ENCODE measurements at places on chromosomes 1 and 21.

DNA sequence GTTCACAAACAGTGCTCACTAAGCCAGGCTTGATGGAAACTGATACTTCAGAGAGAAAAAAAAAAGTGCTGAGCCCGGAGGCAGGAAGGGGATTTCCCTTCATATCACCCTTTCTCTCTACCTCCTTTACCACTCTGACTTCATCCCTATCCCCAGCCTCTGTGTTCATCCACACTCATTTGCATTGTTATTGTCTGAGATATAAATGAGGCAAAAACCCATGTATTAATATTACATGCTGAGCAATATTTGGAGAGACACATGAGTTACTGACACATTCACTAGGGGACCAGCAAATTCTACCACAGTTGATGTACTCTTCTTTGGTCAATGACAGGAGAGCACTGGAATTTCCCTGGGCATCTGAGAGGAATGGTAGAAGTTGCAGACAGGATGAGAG lies 175.8 kb downstream of the TNFSF18 start:
- no peak for DNase-seq

- DNase-seq = no peak
These were observed 6.1 kb upstream of the SFN start for GRCh38 chr1:26856604-26857469.

DNA sequence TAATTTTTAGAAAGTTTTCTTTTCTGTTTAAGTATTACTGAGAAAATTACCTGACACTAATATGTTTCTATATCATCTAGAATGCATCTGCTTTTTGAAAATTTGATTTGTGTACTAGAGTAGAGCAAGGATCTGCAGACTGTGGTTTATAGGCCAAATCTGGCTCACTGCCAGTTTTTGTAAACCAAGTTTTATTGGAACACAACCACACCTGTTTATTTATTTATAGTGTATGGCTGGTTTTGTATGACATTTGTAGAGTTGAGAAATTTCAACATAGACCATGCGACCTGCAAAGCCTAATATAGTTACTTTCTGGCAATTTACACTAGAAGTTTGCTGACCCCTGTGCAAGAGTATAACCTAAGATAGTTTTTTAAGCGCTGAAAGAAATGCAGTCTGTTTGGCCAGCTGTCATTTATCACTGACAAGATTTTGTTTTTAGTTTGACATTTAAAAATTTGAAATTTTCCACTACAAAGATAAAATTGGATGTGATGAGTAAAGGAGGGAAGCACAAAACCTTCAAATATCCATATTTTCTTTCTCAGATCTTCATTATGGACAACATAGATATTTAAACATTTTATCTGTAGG lies 36.1 kb upstream of the CACYBP start:
- no peak for DNase-seq

GRCh38 chr1:51314974-51315373 lies 15.4 kb downstream of the TTC39A start:
- no peak for DNase-seq

DNA sequence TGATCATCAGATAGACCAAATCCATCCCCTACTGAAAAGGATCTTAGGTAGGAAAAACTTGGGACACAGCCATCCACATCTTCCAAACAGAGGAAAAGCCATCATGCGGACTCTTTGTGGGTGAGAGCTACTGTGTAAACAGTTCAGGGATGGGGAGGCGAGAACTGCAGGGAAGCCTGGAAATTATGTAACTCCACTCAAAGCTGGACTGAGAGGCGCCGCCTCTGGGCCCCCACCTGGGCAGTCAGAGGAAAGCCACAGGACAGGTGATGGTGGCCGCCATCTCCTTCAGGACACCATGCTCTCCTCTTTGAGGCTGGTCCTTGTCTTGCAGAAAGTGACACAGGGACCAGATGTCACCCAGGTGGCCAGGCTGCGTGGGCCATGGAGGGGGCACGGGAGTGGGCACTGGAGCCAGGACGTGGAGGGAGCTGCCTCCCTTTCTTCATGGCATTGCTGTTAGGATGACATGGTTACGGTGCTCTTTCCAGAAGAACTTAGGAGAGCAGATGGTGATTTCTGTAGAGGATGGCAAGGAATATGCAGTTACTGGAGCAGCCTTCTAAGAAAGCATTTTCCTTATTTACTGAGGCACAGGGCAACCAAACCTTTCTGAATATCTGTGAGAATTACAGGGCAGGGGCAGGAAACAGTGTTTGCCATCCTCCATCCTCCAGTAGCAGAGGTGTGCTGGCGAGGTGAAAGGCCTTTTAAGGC lies 32.0 kb upstream of the TDRD10 start:
- no peak for DNase-seq

DNA sequence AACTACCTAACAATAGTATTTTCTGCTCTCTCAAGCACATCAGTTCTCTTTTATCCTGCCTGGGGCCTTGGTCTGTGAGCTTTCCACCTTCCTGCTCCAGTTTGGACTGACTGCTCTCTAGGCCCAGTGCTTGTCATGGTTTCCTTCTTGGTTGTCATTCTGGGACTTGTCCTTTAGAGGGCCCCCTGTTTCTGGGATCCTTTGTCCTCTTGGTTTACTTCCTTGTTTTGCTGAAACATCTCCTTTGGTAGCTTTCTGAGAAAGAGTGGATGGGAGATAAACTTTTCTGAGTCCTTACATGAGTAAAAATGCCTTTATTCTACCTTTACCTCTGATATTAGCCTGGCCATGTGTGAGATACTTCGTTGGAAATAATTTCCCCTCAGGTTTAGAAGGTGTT lies 4.7 kb downstream of the SLC1A7 start:
- DNase-seq = no peak

DNA sequence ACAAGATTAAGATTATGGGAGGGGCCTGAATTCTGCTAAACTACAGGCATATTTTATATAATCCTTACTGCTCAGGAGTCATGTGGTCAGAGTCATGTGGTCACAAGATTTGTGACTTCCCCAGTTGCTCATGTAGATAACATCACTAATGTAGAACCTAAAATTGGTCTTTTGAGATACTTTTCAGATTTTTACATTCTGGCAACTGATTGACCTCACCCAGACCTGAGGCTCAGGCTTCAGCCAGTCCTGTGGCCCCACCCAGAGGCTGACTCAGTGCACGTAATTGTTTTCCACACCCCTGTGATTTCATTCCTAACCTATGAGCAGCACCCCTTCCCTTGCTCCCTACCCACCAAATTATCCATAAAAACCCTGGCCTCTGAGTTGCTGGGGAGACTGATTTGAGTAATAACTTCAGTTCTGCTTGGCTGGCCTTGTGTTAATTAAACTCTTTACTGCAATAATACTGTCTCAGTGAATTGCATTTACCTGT lies 41.7 kb upstream of the ZNF326 start:
- no peak for DNase-seq

GRCh38 chr1:242468784-242469183 lies 55.7 kb downstream of the PLD5 start:
- no peak for DNase-seq

DNA sequence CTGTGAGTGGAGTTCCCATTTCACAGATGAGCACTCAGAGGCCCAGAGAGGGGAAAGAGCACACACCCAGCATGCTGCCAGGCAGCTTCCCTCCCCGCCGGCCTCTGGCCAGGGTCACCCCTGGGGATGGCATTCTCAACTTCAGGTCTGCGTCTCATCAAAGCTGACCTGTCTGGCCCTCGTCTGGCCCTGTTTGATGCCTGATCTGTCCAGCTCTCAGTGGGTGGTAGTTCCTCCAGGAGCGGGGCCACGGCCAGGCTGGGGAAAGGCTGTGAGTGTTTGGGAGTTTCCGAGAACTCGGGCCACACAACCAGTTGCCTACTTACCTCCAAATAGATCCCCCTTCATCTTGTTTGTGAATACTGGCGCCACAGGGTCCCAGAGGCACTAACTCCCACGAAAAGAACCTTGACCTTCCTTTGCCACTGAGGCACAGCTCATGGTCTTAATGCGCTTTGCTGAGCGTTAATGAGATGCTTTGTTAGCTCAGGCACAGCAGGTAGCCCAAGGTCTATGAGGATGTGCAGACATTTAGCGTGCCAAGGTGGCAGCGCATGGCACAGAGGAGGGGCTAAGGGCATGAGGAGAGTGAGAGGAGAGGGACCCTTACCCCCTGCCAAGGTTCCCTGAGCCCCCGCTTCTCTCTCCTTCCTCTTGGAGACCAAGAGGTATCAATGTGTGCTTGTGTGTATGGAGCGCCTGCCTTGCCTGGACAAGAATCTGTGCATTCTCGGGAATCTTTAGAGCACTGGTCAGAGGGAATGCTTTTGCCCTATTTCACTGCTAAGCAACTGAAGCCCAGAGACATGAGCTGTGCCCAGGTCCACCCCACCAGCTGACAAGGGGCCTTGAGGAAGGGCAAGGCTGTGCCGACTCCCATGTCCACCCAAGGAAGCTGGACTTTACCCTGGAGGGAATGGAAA lies 61.2 kb downstream of the DISP3 start:
- DNase-seq = no peak

DNA sequence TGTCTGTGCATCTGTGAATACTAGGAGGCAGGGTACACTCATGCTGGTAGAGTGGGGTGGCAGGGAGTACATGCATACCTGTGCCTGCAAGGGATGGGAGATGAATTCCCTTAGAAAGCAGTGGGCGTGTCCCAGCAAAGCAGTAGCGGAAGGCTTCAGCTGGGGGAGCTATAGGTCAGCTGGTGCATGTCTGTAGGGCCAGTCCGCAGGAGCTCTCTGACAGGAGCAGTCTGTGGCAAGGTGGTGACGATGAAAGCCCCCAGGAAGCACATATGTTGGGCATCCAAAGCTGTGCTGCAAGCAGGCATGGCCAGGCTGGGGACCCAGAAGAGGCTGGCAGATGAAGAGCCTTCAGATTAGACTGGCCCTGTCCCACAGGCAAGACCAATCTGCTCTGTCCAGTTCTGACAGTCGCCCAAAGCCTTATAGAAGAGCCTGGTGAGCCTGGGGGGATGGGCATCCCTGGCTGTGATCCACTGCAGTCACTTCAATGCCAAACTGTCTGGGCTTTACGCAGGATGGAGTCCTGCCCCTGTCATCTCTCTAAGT lies 1.8 kb upstream of the OR2M4 start:
- no peak for DNase-seq

- DNase-seq = no peak
These were observed 173.3 kb downstream of the CAMTA1 start for GRCh38 chr1:6958407-6959030.

DNA sequence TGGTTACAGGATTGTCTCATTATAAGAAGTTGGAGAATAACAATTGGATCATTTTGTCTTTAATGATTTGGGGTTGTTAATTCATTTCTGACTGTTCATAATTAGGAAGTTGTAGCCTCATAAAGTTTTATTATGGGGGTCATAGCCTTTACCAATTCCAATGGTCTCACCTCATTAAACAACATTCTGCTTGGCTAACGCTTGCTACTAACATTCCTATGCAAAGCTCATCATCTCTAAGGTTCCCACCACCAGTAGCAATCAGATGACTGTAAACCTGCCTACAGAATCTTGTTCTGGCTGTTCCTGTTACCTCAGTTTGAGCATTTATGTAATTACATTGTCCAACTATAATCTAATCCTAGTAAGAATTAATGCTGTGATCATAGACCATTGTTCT lies 60.2 kb downstream of the ODF2L start:
- DNase-seq = no peak

GRCh38 chr1:113459279-113459678 lies 69.0 kb downstream of the MAGI3 start:
- DNase-seq = no peak

DNA sequence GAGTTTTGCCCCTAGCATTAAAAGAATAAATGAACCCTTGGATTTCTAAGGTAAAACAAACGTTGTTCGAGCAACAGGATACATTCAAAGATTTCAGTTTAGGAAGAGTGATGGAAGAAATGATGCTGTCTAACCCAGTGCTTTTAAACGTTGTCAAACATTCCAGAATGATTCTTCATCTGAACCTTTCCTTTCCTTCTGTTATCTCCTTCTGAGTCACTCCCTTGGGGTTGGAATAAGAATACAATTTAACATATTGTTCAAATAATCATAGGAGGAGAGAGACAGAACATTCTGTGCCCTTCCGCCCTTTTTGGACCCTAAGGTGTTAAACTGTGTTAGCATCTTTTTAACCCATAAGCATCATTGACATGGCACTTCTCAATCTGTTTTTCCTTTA lies 61.1 kb upstream of the RCOR3 start:
- no peak for DNase-seq

DNA sequence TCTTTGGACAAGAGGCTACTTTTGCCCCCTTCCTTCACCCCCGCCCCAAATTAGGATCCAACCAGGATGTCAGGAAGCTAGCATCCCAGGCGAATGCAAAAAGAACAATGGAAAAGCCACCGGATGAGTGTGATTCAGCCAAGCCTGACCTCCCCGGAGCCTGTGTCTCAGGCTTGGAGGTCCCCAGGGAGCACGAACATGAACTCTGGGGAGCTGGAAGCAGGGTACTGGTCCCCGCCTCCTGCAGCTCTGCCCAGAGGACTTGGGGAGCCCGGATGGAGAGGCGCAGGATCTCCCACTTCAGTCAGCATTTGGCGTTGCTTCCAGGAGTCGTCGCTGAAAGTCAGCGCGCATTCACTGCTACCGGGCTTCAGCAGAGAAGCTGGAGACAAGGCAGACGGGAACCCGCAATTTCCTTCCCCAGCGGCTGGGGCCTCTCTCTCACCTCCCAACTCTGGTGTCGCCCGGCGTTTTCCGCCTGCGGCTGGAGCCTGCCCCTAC lies 1.8 kb upstream of the TBX15 start:
- no peak for DNase-seq

- no peak for DNase-seq
These were observed 671.2 kb downstream of the MATN1 start for GRCh38 chr1:30052178-30052577.
